ENCODE measurements at places on chromosomes 6 and 20.

- DNase-seq, result peak; percentile 72
Measured at GRCh38 chr20:31608251-31608945, 3.3 kb downstream of the ID1 start.

GRCh38 chr6:40887079-40887791, 151.8 kb downstream of the UNC5CL start:
- DNase-seq, result no peak

DNA sequence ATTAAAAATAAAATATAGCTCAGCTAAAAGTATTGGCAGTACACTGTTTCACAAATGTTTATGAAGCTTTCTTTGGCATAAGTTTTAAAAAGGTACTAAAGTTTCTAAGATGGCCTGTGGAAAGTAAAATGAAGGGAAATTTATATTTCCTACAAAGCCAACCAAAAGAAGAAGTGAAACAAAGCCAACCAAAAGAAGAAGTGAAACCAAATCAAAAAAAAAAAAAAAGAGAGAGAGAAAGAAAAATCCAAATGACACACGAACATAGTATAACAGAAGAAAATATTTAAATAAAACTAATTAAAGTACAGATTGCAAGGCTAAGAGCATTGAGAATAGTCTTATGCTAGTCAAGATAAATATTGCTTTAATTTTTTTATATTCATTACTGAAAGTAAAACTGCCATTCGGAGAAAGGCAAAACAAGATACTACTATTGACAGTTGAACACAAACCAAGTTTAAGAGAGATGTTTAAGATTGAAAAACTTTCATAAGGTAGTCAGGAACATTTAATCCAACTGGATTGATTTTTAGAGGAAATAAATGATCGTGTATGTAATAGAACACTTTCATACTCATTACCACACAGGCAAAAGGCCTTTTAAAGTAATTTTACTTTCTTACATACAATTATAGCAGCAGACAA, 12.8 kb upstream of the KHDRBS2 start:
- no peak for DNase-seq

GRCh38 chr20:49501917-49502316, 19.4 kb upstream of the KCNB1 start:
- DNase-seq, result peak; percentile 38

GRCh38 chr20:50508171-50508755, 1.9 kb upstream of the PTPN1 start:
- no peak for DNase-seq

DNA sequence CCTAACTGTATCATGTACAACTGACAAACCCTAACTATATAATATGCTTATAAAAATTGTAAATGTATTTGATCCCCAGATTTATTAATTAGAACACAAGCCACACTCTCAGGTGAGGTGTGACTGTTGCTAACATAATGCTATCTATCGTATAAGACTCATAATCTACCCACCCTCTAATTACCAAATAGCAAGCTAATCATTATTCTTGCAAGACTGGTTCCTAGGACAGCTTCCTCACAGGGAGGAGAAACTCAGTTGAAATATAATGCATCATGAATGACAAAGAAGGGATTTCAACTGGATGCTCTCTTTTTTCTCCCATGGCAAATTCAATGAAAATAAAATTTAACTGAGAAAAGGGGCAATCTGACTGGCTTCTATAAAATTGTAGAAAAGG, 35.4 kb downstream of the ELOVL4 start:
- DNase-seq, result no peak

DNA sequence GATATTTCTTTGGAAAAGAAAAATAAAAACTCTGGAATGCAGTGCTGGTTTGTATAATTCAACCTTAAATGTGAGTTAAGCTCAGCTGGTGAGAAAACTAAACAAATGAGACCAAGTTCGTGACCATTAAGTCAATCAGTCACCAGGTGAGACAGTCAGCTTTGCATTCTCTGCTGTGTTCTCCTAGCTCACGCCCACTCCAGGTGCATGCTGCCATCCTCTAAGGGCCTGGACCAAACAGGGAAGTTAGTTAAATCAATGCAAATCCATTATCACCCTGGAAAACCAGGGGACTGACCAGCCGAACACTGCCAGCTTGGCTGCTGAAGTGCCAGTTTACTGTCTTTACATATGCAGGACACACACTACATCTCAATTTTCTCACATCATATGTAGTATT, 7.2 kb downstream of the TPBG start:
- DNase-seq, result no peak

GRCh38 chr6:130922922-130923321, 95.7 kb downstream of the SMLR1 start:
- DNase-seq, result no peak

DNA sequence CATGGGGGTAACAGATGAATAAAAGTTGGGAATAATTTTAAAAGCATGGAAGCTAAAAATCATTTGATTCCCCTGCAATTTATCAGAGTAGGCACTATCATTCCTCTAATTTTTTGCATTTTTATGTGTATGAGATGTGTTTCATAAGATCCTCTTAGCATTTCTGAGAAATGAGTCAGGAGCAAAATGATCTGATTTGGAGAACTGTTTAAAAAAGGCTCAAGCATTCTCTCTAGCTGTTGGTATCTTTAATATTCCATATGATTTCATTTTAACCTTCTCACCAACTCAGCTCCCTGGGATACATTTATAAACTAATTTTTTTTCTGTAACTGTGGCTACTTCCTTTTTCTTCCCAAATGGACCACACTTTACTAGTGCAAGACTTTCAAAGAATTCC, 60.9 kb downstream of the MCHR2 start:
- peak; percentile 75 for DNase-seq

DNA sequence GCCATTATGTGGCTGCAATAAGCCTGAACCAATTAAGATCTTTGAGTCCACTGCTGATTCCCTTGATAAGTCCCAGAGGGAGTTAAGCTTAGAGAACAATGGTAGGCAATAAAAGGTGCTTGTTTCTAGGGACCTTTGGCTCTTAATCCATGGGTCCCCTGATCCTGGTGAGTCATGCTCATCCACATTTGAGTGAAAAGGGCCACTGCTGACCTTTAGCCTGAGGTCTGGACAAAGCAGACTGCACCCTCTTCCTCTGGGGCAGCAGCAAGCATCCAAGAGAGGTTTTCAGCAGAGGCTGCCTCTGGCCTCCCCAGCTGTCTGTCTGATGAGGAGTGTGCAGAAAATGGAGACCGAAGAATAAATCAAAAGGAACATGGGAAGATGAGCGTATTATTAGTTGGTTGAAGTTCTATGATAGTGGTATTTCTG, 16.1 kb upstream of the SCGN start:
- no peak for DNase-seq

DNA sequence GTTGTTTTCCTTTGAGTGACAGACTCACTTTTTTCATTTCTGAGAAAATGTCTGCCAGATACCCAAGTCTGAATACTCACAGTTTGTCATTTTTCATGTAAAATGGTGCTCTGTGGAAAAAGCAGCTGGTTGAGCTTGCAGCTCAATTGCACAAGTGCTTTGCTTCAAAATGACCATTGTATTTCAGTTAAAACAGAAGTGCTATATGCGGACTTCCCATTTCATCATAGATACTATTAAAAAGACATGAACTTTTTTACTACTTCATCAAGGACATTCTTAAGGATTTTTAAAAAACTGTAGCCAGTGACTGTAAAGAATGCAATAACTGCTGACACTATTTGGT, 61.5 kb downstream of the KCNS1 start:
- no peak for DNase-seq

GRCh38 chr6:16427124-16427523, 188.7 kb downstream of the GMPR start:
- DNase-seq, result no peak

- no peak for DNase-seq
Measured at GRCh38 chr6:35984701-35985100, 39.7 kb downstream of the SLC26A8 start.

GRCh38 chr6:34877259-34877658, 10.6 kb downstream of the TAF11 start:
- DNase-seq, result no peak

DNA sequence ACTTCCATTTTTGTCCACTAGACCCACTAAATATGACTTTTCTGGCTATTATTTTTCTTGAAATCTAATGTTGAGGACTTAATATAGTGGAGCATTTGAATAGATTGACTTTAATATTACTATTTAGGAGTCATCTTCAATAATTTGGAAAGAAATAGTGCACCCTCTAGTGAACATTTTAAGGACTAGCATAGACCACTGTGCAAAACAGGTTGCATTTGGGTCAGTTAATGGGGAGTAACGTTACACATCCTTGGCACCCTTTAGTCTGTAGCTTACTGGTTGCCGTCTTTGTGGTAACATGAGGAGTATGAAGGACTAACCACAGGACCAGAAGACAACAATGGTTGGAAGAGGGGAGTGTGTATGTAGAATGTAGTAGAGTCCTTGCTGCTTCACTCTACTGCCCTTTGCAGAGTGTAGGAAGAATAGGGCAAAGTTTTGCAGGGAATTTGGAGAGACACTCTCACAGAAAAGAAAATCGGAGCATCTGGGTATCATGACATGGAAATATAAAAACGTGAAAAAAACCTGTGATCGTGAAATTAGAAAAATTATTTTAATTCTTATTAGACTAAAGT, 25.2 kb downstream of the RFPL4B start:
- no peak for DNase-seq

GRCh38 chr6:32222333-32223230, 1.3 kb downstream of the NOTCH4 start:
- DNase-seq, result no peak

GRCh38 chr20:21099751-21100577, 6.2 kb downstream of the LINC00237 start:
- peak; percentile 57 for DNase-seq

GRCh38 chr20:33833333-33833732, 22.2 kb downstream of the CHMP4B start:
- no peak for DNase-seq

DNA sequence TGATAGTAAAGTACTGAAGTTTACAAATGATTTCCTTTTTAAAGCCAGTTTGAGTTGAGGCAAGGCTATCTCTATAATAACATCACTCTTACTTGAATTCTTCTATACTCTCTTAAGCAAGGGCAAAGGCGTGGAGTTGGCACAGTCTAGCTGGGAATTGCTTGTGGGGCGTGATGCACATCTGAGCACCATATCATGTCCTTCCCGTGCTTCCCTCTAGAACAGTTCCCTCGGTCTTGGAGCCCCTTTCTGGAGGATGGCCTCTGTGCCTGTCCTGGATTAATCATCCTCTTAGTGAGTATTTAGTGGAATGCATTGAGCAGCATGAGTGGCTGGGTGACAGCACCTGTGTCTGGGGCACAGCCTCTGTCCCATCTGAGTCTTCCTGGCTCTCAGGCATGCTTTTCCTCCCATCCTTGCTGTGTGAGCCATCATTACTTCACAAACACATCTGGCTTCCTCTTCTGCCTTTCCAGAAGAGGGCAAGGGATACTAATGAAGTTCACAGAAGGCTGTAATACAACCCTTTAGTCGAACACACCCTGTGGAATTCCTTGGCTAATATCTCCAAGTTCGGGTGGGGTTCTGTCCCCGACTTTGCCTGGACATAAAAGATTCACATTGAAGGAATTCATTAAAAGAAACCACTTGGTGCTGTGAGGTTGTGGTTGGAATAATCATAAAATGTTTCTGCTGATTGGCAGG, 188.2 kb downstream of the FNDC1 start:
- no peak for DNase-seq

DNA sequence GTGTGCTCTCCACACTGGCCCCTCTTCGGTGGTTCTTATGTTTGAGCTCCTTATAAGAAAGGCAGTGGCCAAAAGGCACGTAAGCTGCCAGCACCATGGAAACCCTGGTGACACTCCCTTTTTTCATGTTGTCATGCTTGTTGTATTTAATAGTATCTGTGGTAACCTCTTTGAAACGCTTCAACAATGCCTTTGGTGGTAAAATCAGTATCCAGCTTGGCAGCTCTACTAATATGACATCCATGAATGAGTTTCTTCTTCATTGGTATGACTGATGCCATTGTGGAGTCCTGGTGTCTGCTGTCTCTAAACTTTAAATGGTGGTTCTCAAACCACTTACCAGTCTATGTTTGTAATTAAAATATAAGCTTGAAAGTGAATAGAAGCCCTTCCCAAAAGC, 10.7 kb upstream of the MYLK2 start:
- no peak for DNase-seq

GRCh38 chr20:10225439-10226060, 6.9 kb downstream of the SNAP25 start:
- DNase-seq, result peak; percentile 27

- no peak for DNase-seq
Measured at GRCh38 chr6:7996538-7997111, 67.6 kb downstream of the BLOC1S5 start.

DNA sequence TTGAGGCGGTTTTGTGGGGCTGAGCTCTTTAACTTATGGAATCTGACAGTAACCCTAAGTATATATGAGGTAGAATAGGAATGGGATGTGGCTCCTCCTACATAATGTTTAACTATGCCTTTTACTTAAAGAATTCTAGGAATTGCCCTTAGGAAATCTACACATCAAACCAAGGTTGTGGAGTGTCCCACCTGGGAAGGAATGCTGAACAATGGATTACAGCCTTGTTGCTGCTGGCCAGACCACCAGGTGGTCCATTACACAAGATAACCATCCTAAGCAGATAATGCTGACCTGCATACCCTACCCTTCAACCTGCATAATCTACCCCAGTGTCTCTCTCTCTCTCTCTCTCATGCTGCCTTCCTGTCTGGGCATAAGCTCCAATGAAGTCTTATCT, 35.0 kb upstream of the SLC22A16 start:
- no peak for DNase-seq

DNA sequence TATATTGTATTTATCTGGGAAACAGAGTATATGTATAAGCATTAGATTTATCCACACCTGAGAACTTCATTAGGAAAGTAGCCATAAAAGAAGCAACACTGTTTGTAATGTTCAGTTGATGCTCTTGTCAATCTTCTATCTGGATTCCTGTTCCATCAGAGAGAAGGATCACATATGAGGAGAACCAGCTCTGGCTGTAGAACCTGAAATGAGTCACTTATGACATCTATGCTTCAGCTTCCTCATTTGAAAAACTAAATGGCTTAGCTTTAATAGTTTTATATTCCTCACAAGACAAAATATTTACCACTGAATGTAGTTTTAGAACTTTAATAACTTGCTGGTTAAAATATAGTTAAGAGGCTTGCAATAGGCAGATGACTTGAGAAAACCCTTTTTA, 144.7 kb downstream of the TASP1 start:
- DNase-seq, result no peak

GRCh38 chr6:3068329-3069214, at the start of gene RIPK1:
Gene RIPK1, plus strand, starts transcription at chr6:3068494. Its CDS starts 8,330 bp downstream, at chr6:3076824.
- DNase-seq, result peak; percentile 95

- no peak for DNase-seq
Measured at GRCh38 chr6:158826819-158827501, 7.8 kb upstream of the EZR start.

DNA sequence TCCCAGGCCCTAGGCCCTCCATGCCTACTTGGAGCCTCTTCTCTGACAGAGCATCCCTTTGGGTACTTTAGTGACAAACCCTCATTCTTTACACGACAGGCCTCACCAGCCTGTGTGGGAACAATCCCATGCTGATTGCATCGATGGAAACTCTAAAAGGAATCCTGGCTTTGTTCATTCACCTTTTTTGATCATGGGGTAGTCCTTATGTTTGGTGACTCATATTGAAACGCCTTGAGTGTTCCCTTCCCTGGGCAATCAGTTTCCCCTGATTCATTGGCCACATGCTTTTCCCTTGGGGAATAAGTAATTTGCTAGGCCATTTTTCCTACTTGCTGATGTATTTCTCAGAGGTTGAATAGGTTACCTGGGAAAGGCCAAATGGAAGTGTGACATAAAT, 14.7 kb upstream of the TNFAIP3 start:
- DNase-seq, result no peak

GRCh38 chr20:10328897-10329255, 105.1 kb downstream of the MKKS start:
- no peak for DNase-seq

- no peak for DNase-seq
Measured at GRCh38 chr6:12037798-12038197, 25.7 kb downstream of the HIVEP1 start.

Data from SJSA1 (cell line).